ENCODE measurements at places on chromosomes 3 and 15. TPM values are rescaled to one million over a fixed set of nuclear protein-coding genes. Genes with fewer than 3 reads are reported as not detected.

Gene CGGBP1
- 45.3 TPM for total RNA-seq

Gene ISLR
- total RNA-seq = 23.3 TPM

Gene MASP1
- total RNA-seq = 0.76 TPM

Gene C2CD4A
- 0.47 TPM for total RNA-seq

Gene CCDC39
- total RNA-seq = 1.2 TPM

Gene CPA3
- total RNA-seq = 4.7 TPM

Gene CIB2
- total RNA-seq = 6.5 TPM

Gene KIF15
- 0.29 TPM for total RNA-seq

DNA sequence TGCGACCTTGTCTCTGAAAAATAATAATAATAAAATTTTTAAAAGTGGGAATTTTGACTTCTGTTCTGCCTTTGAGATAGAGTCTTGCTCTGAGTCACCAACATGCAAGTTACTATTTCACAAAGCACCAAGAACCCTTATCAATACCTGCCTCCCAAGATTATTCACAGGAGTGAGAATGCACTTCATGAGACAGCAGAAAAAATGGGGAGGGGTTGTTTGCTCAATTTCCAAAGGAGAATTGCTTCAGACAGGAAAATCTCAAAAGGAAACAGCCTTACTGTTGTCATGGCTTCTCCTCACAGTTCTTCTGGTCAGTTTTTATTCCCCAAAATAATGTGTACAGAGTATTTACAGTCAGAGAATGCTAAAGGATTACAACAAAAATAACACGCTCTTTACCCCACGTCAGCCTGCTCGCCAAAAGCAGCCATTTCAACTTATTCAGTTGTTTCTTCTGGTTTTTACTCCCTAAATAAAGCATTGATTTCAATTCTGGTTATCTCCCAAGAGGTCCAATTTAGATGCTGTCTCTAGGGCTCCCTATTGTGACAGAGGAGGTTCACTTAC is 89.0 kb downstream of the PPCDC start:
- H3K4me3 ChIP-seq = no peak overlapping the region
- H3K4me1 ChIP-seq = no peaks in the 10 kb centered on the region
- no peak overlapping the region for H3K27ac ChIP-seq
- no peaks in the 10 kb centered on the region for H3K36me3 ChIP-seq
- DNase-seq = no peak
- H3K27me3 ChIP-seq = no peaks in the 10 kb centered on the region

GRCh38 chr3:66355394-66355793 is 134.6 kb downstream of the SLC25A26 start:
- no peak overlapping the region for H3K4me3 ChIP-seq
- H3K4me1 ChIP-seq = no peaks in the 10 kb centered on the region
- DNase-seq = no peak

DNA sequence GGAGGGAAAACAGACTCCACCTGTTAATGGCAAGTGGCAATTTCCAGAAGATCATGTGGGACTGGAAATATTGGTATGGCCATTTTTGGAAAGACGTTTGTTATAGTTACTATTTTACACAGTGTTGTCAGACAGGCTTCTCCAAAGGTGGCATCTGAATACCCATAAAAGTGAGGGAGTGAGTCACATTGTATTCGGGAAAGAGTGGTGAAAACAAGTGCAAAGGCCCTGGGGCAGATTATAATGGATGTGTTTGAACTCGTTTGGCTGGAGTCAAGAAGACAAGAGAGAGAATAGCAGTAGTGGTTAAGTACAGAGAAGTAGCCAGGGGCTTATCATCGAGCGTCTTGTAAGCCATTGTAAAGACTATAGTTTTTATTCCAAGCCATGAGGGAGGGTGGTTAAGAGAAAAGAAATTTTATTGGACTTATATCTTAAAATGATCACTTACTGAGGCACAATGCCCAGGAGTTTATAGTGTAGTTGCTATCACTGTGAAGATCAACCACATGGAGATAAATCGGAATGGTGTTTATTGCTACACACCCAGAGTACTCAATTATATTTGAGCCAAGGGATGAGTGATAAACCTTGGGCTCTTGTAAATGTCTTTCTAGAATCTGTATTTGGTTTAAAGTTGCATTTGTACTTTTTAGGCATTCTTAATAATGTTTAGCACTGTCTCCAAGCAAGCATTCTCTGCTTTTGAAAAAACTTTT is 212.8 kb upstream of the KBTBD8 start:
- no peak overlapping the region for H3K4me3 ChIP-seq
- H3K36me3 ChIP-seq = no peaks in the 10 kb centered on the region
- DNase-seq = no peak
- no peaks in the 10 kb centered on the region for H3K4me1 ChIP-seq

GRCh38 chr3:15160662-15161061 is 45.4 kb upstream of the CAPN7 start:
- H3K27ac ChIP-seq = no peak overlapping the region
- H3K4me1 ChIP-seq = no peaks in the 10 kb centered on the region

GRCh38 chr3:9064850-9065249 is 101.6 kb upstream of the RAD18 start:
- no peaks in the 10 kb centered on the region for H3K27me3 ChIP-seq
- no peaks in the 10 kb centered on the region for H3K36me3 ChIP-seq
- DNase-seq = no peak
- no peak overlapping the region for H3K27ac ChIP-seq

- no peak for DNase-seq
- H3K36me3 ChIP-seq = no peaks in the 10 kb centered on the region
- no peak overlapping the region for H3K4me3 ChIP-seq
- H3K27me3 ChIP-seq = no peaks in the 10 kb centered on the region
Measured at GRCh38 chr3:150811984-150812383, 49.0 kb upstream of the SIAH2 start.

GRCh38 chr15:98959640-98960007 is 48.0 kb downstream of the PGPEP1L start:
- H3K27ac ChIP-seq = no peak overlapping the region
- H3K36me3 ChIP-seq = no peaks in the 10 kb centered on the region
- no peaks in the 10 kb centered on the region for H3K27me3 ChIP-seq
- no peak overlapping the region for H3K4me3 ChIP-seq

- DNase-seq = no peak
- no peak overlapping the region for H3K27ac ChIP-seq
- no peaks in the 10 kb centered on the region for H3K4me1 ChIP-seq
- H3K27me3 ChIP-seq = no peaks in the 10 kb centered on the region
- no peak overlapping the region for H3K4me3 ChIP-seq
Measured at GRCh38 chr3:176513604-176514003, 683.7 kb downstream of the TBL1XR1 start.

- no peak overlapping the region for H3K4me3 ChIP-seq
- no peaks in the 10 kb centered on the region for H3K4me1 ChIP-seq
- DNase-seq = no peak
- H3K27ac ChIP-seq = no peak overlapping the region
- H3K36me3 ChIP-seq = no peaks in the 10 kb centered on the region
Measured at GRCh38 chr3:130428871-130429712, 83.6 kb downstream of the COL6A5 start.

GRCh38 chr3:151579571-151580270 is 118.9 kb upstream of the IGSF10 start:
- no peaks in the 10 kb centered on the region for H3K27me3 ChIP-seq
- H3K4me3 ChIP-seq = no peak overlapping the region
- no peak overlapping the region for H3K27ac ChIP-seq
- DNase-seq = no peak

GRCh38 chr15:25884370-25884769 is 21.2 kb upstream of the ATP10A start:
- H3K27me3 ChIP-seq = no peaks in the 10 kb centered on the region
- H3K36me3 ChIP-seq = no peaks in the 10 kb centered on the region
- H3K27ac ChIP-seq = no peak overlapping the region

- no peak overlapping the region for H3K27ac ChIP-seq
- H3K4me3 ChIP-seq = no peak overlapping the region
- H3K27me3 ChIP-seq = no peaks in the 10 kb centered on the region
- no peaks in the 10 kb centered on the region for H3K36me3 ChIP-seq
- DNase-seq = no peak
Measured at GRCh38 chr3:59268170-59268569, 218.3 kb upstream of the CFAP20DC start.

DNA sequence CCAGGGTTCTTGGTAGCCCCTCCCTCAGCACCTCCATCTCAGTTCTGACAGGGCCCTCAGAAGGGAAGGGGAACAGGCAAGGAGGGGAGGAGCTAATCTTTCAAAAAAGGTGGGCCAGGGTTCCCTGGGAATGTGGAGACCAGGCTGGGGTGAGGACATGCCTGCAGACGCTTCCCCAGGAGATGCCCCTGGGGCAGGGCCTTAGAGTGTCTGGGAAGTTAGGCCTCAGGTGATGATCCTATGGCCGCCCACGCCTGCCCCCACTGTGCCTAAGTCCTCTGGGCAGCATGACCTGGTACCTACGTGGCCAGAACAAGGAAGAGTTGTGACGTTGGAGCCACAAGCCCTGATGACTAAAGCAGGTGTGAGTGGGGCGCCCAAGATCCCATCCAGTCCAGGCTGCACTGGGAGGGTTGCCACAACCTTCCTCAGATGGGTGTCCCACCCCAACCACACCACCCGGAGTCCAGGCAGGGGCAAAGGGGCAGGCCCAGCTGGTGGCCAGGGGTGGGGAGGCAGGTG is 3.9 kb upstream of the SEMA3B start:
- H3K27me3 ChIP-seq = no peaks in the 10 kb centered on the region
- no peaks in the 10 kb centered on the region for H3K36me3 ChIP-seq
- peak overlapping the region; percentile 90 for H3K27ac ChIP-seq
- peaks cover 73% of the 10 kb centered on the region for H3K4me1 ChIP-seq

DNA sequence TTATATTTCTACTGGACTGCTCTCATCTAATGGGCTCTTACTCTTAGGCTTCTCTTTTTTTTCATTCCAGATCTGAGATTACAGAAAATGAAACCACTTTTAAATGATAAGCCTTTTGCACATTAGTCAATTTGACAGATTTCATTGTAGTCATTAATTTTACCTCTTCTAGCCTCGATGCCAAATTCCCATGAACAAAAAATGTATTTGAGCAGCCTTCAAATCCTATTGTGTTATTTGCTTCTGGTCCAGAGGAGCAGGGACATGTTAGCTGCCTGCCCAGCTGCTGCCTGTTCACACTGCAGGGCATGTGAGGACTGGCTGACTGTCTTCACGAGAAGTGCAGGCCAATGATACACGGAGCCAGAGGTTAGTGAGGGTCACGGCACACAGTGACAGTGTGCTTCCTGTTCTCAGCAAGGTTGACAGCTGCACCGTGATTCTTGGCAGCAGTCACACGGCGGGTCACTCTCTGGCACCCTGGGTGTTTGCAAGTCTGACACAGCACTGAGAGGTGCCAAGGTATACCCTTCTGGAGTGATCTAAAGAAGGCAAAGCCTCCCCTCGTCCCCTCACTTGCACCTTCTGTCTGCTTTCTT is 40.8 kb downstream of the KAT2B start:
- H3K27ac ChIP-seq = peak overlapping the region; percentile 68
- no peak overlapping the region for H3K4me3 ChIP-seq
- H3K4me1 ChIP-seq = peaks cover 25% of the 10 kb centered on the region
- H3K36me3 ChIP-seq = no peaks in the 10 kb centered on the region
- peak; percentile 98 for DNase-seq

- H3K27ac ChIP-seq = no peak overlapping the region
- no peaks in the 10 kb centered on the region for H3K4me1 ChIP-seq
- H3K4me3 ChIP-seq = no peak overlapping the region
- H3K36me3 ChIP-seq = no peaks in the 10 kb centered on the region
Measured at GRCh38 chr15:98292442-98293240, 332.1 kb downstream of the ARRDC4 start.

GRCh38 chr3:53803816-53804695 is 42.2 kb downstream of the CHDH start:
- no peak for DNase-seq
- no peaks in the 10 kb centered on the region for H3K4me1 ChIP-seq
- no peaks in the 10 kb centered on the region for H3K36me3 ChIP-seq
- H3K27me3 ChIP-seq = no peaks in the 10 kb centered on the region

GRCh38 chr3:194623449-194624290 is 9.5 kb downstream of the TMEM44 start:
- no peaks in the 10 kb centered on the region for H3K4me1 ChIP-seq
- no peaks in the 10 kb centered on the region for H3K27me3 ChIP-seq
- no peak overlapping the region for H3K27ac ChIP-seq
- no peak overlapping the region for H3K4me3 ChIP-seq
- DNase-seq = no peak
- no peaks in the 10 kb centered on the region for H3K36me3 ChIP-seq

DNA sequence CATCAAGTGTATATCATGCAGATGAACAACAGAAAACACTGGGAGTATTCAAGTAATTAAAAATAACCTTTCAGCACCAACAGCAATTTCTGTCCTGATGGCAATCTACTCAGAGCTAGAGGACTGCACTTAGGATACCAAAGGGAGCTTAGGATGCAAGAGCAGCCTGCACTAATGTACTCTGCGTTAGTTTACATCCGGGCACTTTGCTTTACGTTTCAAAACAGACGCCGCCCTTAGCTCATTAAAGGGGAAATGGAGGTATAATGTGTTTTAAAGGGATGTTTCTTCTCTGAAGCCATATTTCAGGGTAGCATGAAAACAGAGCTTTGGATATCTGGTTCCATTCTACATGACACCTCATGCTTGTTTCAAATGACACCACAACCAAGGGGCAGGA is 14.0 kb upstream of the B3GNT5 start:
- no peak overlapping the region for H3K27ac ChIP-seq
- H3K4me1 ChIP-seq = no peaks in the 10 kb centered on the region
- H3K4me3 ChIP-seq = no peak overlapping the region
- H3K27me3 ChIP-seq = no peaks in the 10 kb centered on the region
- H3K36me3 ChIP-seq = no peaks in the 10 kb centered on the region

DNA sequence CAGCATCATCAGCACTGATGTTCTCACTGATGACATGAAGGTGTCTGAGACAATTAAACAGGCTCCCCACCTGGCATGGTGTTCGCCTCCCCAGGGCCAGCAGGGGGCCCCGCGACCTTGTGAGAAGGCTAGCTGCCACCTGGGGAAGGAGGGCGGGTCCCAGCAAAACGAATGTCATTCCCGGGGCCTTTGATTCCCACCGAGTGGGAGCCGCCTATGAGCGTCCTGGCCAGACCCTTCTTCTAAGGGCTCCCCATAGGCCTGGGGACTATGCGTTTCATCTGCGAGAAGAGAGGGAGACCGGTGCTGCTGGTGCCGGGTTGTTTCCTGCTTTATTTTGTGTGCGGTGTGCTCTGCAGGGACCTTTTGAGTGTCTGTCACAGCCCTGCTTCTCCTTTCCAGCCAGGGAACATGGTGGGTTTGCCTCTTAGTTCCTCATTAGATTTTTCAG is 20.5 kb upstream of the MINDY4B start:
- H3K4me3 ChIP-seq = no peak overlapping the region
- H3K27ac ChIP-seq = no peak overlapping the region
- no peak for DNase-seq
- no peaks in the 10 kb centered on the region for H3K36me3 ChIP-seq
- no peaks in the 10 kb centered on the region for H3K4me1 ChIP-seq

- DNase-seq = no peak
- H3K36me3 ChIP-seq = no peaks in the 10 kb centered on the region
- H3K27me3 ChIP-seq = no peaks in the 10 kb centered on the region
- H3K27ac ChIP-seq = no peak overlapping the region
- H3K4me1 ChIP-seq = no peaks in the 10 kb centered on the region
- no peak overlapping the region for H3K4me3 ChIP-seq
Measured at GRCh38 chr3:112041321-112041720, 6.8 kb downstream of the TMPRSS7 start.

GRCh38 chr15:31974855-31975829 is 55.2 kb upstream of the CHRNA7 start:
- no peak for DNase-seq
- no peaks in the 10 kb centered on the region for H3K36me3 ChIP-seq
- no peaks in the 10 kb centered on the region for H3K27me3 ChIP-seq

- H3K27me3 ChIP-seq = no peaks in the 10 kb centered on the region
- peaks cover 22% of the 10 kb centered on the region for H3K36me3 ChIP-seq
- H3K27ac ChIP-seq = no peak overlapping the region
- no peak overlapping the region for H3K4me3 ChIP-seq
Measured at GRCh38 chr3:149753717-149754116, 1.4 kb upstream of the COMMD2 start.

Measured in gastrocnemius medialis (tissue), 4 donors.